ENCODE measurements at places on chromosomes 1 and 21.

DNA sequence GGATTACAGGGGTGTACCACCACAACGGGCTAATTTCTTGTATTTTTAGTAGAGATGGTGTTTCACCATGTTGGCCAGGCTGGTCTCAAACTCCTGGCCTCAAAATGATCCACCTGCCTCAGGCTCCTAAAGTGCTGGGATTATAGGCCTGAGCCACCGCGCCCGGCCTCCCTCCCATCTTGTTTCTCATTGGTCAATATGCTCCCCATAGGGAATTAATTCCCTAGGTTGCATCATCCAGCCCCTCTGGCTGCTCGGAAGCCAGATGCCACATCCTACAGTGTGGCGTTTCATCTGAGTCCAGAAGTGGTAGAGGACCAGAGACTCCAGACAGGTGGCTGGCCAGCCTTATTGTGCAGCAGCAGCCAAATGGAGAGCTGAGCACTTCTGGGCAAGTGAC is 11.5 kb upstream of the VASH2 start:
- DNase-seq: no peak

DNA sequence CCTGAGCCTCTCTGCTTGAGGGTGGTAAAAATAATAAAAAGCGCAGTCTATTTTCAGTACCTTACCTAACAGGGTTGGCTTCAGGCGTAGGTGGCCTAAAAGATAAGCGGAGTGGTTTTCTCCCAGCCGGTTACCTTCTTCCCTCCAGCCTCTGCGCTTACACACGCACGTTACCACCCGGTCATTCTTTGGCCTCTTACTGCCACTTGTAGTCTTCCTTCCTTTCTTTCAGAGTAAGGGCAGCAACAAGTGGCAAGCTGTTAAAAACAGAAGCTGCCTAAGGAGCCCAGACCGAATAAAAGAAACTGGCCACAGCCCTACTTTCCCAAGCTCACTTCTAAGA is 35.4 kb downstream of the CLCA1 start:
- no peak for DNase-seq

GRCh38 chr1:18823438-18823837 is 36.0 kb downstream of the TAS1R2 start:
- DNase-seq: no peak

DNA sequence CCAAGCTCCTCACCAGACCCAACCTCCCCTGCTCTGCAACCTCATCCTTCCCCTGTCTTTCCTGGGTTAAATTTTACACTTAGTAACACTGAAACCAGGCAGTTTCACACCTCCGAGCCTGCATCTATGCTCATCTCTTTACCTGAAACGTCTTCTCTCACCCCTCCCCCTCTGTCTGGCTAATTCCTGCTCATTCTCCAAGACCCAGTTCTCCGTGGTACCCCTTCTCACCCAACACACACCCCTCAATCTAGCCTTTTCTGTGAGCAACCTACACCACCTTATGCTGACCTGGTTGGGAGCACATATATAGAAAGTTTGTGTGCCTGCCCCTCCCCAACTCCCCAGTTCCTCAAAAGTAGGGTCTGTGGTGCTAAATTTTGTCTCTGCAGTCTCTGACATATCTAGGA is 3.7 kb upstream of the KIAA1614 start:
- no peak for DNase-seq

DNA sequence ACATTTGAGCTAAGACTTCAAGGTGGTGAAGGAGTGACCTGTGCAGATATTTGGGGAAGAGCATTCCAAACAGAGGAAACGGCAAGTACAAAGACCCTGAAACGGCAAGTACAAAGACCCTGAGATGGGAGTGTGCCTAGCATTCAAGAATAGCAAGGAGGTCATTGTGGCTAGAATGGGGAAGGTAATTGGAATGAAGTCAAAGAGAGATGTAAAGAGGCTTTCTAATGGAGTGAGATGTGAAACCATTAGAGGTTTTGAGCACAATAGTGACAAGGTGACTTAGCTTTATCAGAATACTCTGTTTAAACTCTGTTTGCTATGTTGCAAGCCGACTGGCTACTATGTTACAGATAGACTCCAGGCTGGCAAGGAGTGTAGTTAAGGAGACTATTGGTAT is 4.4 kb downstream of the CDC7 start:
- DNase-seq: no peak

DNA sequence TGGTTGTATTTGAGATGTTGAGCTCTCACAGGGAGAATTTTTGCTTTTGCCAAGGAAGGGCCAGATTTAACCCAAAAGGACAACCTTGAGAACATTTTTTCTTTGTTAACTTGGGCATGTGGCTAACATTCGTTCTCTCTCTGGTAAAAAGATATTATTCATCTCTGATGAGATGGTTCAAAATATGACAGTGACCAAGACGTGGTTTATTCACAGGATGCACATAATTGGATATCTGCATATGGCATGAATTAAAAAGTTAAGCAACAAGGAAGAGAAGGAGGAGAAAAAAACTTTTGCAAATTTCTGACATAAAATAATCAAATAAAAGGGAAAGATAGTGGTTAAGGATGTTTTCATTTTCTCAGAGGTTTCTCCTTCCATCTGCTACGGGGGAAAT is 43.1 kb upstream of the BCL10 start:
- DNase-seq: no peak

GRCh38 chr1:9912264-9912936 is 2.3 kb upstream of the CTNNBIP1 start:
- no peak for DNase-seq

DNA sequence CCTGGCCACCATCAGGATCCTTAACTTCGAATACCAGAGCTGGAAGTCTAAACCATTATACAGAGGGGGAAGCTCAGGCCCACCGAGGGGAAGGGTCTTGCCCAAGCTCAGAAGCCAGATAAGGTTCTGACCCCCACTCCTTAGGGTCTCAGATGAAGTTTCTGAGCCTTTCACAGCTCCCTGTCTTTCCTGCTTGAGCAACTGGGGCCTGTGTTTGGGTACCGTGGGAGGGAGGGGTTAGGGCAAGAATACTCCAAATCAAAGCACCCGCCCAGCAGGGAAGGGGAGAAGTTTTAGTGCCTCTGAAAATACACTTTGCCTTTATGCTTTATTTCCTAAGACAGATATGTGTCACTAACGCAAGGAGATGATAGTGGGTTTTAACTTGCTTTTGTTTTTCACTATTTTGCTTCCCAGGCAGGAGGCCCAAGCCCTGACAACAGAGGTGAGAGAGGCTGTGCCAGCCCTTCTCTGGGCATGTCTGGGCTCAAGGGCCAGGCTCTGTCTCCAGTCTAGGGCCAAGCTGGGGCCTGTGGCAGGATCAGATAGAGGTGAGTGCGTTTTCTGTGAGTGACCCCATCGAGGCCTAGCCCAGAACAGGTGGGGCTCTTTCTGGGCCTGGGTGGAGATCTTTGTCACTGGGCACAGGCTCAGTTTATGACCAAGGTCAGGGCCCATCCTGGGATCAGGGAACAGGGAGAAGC is 20.5 kb upstream of the TENT5B start:
- DNase-seq: no peak

DNA sequence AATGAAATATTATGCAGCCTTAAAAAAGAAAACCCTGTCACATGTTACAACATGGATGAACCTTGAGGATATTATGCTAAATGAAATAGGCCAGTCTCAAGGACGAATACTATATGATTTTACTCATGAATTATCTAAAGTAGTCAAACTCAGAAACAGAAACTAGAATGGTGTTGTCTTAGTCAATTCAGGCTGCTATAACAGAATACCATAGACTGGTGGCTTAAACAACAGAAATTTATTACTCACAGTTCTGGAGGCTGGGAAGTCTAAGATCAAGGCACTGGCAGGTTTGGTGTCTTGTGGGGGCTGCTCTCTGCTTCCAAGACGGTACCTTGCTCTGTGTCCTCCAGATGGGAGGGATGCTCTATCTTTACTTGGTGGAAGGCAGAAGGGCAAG is 113.8 kb upstream of the DNAH14 start:
- DNase-seq: no peak

- DNase-seq: peak; percentile 23
These were observed 34.0 kb downstream of the ST6GALNAC5 start for GRCh38 chr1:76901158-76901767.
